ENCODE measurements at places on chromosomes 2 and 18.

DNA sequence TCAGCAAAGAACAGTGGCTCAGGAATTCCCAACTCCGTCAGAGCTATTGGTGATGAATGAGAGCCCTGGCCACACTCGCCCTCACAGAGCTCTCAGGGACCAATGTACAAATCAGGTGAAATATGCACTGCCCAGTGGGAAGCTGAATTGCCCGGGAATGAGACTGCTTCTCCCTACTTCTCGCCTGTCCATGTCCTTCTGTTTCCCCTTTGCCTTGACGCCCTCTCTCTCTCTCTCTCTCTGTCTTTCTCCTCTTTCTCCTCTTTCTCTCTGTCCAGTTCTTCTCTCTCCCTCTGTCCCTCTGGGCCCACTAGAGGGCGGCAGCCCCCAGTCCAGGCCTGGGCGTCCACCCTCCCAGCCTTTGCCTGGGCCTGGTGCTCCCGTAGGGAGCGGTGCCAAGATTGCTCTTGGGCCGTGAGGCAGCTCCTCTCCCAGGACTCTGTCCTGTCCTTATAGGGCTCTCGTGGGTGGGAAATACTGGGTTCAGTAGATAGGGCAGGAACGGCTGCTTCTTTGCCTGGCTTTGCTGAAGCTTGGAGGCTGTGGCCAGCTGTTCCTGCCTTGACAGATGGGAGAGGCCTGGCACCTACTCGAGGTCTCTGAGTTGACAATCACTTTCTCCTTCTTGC is 28.4 kb upstream of the PUM2 start:
- no peak for DNase-seq

- DNase-seq, result no peak
Measured at GRCh38 chr2:43105586-43106558, 120.5 kb downstream of the ZFP36L2 start.

DNA sequence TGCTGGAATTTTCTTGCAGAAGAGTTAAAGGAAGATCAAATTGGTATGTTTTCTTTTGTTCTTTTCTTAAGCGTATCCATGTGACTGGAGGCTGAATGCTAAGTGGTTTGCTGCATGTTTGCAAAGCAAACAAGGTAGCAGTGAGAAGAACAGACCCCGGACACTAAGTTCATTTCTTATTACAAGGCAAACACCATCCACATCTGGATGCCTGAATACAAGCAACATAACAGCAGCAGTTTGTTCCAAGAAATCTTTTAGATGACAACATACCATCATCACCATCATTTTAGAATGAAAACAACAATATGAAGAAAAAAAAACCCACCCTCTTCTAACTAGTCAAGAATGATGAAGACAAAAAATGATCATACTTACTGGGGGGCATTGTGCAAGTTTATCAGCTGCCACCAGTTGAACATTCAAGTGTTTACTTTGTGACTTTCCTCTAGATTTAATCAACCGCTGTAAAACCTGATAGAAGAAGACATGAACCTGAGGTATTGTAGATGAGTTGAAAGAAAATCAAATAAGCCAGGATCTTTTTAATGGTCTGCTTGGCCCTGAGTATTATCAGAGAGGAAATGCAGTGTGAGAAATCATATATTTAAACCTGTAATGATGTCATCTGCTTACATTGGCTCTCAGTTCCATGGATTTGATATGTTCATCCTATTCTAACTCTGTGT is 25.0 kb upstream of the ARL5A start:
- DNase-seq, result no peak

GRCh38 chr2:72572501-72572900 is 253.3 kb downstream of the EXOC6B start:
- no peak for DNase-seq

DNA sequence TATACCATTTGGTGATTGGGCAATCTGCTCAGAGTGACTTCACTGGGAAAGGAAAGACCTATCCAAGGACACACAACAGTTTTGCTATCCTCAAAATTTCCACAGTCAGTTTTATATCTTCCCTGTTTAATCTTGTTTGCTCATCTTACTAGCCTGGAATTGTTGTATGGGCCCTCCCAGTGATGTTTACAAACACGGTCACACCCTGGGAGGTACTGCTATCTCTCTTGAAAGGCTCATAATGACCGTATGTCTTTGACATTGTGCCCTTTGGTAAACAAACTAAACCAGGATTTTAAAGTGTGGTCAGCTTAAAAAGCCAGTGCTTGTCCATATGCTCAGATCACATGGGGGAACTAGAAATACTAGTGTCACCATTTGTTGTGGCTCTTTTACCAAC is 277.0 kb downstream of the CDH2 start:
- no peak for DNase-seq

- no peak for DNase-seq
Measured at GRCh38 chr18:79010802-79011201, 31.2 kb downstream of the SALL3 start.

- DNase-seq, result no peak
Measured at GRCh38 chr2:139652385-139652784, 872.2 kb upstream of the NXPH2 start.

DNA sequence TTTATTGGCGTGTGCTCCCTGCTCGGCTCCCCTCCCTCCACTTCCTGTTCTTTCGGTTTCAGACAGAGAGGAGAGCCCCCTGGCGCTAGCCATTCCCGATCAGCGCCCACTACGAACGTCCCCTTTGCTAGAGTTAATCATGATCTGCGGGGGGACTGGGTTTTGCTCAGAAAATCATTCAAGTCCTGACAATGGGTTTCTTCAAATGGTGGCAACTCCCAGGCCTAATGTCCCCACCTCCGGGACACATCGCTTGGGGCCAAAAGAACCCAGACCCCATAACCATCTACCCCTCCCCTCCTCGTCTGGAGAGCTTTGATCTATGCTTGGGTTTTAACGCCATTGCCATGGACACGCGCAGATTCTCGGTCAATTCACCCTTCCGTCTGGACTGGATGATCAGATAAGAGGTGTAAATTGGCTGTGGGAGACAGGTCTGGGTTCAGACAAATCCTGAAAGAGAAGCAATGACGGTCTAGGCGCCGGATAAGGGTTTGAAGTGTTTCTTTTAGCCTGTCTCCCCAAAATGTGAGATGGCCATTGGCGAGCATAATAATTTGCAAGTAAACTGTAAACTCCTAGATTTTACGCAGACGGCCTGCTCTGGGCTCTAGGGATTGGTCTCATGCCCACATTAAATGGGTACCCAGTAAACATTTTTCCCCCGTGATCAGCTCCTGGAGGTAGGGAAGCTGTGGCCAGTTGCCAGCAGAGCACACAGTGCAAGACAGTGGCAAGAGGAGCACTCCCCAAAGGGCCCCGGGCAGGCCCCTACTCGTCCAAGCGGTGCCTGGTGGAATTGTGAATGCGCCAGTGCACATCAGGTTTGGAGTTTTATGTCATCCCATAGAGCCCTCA is 4.7 kb downstream of the NRP2 start:
- no peak for DNase-seq

All from cerebellar nuclear complex (tissue), 1 donor.